ENCODE measurements at places on chromosomes 16 and 17. TPM values are rescaled to one million over a fixed set of nuclear protein-coding genes. Genes with fewer than 3 reads are reported as not detected.

Gene SYCE1L
- total RNA-seq: 17.1 TPM

Gene CCL4L2
- 4.0 TPM for total RNA-seq

Gene HSF5
- 0.47 TPM for total RNA-seq

Gene GP1BA
- total RNA-seq: not detected

DNA sequence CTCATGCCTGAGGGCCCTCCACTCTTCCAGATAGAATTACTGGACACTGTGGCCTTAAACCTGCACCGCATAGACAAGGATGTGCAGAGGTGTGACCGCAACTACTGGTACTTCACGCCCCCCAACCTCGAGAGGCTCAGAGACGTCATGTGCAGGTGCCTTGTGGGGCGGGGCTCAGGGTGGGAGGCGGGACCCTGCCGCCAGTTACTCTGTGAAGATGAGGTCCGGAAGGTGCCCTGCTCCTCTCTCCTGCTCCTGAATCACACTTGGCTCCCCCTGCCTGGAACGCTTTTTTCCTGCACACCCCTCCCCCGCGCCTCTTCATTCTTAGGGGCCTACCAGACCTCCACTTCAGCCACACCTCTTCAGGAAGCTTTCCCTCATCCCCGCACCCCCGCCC, 24.8 kb downstream of the MNT start:
- no peak for DNase-seq

DNA sequence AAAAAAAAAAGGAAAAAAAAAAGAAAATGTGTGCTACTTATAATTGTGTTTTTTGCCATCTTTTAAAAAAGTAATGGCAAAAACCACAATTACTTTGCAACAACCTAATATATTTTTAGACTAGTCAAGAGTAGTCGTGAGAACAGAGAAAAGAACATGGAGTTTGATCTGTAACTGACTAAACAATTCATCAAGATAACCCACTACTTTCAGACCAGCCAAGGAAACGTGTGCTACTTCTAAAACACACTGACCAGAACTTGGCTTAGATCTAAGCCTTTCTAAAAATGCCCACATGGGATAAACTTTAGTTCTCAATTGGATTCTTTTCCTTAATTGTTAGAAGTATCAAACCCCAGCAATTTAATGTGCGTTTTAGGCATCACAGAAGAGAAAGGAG, 616 bp downstream of the PECAM1 start:
- no peak for DNase-seq

DNA sequence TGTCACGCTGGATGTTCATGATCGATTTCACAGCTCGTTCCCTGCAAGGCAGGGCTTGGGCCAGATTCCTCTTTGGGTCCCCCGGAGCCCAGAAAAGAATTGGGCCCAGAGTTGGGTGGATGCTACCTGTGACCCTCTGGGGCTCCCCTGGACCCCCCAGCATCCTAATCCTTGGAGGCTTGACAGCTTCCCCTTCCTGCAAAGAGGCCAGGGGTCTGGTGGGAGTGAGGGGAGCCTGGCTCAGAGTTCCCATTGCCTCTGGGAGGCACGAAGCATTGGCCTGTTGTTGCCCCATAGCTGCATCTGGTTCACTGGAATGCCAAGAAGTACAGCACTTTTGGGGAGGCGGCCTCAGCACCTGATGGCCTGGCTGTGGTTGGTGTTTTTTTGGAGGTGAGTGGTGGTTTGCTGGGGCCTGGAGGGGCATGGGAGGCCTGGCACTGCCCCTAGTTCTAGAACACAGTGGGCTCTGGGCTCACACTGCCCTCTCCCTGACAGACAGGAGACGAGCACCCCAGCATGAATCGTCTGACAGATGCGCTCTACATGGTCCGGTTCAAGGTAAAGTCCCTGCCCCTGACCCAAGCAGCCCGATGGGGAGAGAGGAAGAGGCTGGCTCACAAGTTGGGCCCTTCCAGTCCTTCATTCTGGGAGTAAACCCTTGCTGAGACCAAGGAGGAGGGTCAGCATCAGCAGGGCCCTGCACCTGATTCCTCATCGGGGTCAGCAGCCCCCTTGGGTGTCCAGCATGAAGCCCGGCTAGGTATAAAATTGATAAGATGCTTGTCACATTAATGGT, 7.2 kb downstream of the CA7 start:
- no peak for DNase-seq

- no peak for DNase-seq
These were observed 4.6 kb downstream of the PRSS21 start for GRCh38 chr16:2821487-2822157.

GRCh38 chr16:19432429-19432828, 14.7 kb downstream of the TMC5 start:
- no peak for DNase-seq

- no peak for DNase-seq
These were observed 14.3 kb upstream of the ARL4D start for GRCh38 chr17:43384476-43384862.

- DNase-seq: no peak
These were observed 51.9 kb downstream of the PLCG2 start for GRCh38 chr16:81830845-81831540.

DNA sequence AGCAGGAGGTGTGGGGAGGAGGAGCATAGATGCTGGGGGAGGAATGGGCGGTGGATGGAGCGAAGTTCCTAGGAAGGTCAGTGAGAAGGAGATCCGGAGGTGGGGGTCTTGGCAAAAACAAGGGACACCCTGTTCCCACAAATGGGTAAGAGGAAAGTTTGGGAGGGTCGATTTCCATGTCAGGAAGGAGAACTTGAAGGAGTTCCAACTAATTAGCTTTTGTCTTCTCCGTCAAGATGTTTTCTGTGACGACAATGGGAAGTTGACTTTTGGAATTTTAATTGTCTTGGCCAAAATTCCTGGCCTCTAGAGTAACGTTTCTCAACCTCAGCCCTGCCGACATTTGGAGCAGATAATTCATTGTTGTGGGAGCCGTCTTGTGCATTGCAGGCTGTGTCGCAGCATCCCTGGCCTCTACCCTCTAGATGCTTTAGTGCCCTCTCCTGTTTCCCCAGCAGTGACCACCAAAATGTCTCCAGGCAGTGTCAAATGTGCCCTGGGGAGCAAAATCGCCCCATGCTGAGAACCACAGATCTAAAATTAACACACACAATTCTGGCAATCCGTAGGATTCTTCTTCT, 97.1 kb downstream of the PITPNC1 start:
- no peak for DNase-seq

DNA sequence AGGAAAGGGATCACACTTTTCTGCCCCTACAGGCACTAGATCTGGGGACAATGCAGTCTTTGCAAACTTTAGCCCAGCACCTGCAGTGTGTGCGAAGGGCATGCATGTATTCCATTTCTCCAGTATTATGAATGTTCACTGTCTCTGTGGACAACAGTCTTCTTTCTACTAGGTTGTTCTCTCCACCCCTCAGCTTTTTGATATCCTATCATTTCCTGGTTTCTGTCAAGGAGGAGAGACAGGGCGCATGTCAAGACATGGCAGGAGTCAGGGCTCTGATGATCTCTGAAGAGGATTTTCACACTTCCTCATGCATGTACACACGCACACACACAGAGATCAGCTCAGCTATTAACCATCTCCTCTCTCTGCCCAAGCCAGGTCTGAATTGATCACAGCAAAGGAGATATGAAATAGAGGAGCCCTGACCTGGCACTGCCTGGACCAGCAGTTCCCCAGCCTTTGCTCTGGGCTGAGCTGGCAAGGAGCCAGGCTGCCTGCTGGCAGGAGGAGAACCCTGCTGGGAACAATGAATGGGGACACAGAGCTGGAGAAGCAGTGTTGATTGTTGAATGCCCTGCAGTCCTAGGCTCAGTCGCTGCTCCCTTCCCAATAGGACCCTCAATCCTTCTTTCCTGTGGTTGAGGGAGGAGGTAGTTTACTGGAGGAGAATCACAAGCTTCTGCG, 2.6 kb downstream of the GPR179 start:
- DNase-seq: no peak

DNA sequence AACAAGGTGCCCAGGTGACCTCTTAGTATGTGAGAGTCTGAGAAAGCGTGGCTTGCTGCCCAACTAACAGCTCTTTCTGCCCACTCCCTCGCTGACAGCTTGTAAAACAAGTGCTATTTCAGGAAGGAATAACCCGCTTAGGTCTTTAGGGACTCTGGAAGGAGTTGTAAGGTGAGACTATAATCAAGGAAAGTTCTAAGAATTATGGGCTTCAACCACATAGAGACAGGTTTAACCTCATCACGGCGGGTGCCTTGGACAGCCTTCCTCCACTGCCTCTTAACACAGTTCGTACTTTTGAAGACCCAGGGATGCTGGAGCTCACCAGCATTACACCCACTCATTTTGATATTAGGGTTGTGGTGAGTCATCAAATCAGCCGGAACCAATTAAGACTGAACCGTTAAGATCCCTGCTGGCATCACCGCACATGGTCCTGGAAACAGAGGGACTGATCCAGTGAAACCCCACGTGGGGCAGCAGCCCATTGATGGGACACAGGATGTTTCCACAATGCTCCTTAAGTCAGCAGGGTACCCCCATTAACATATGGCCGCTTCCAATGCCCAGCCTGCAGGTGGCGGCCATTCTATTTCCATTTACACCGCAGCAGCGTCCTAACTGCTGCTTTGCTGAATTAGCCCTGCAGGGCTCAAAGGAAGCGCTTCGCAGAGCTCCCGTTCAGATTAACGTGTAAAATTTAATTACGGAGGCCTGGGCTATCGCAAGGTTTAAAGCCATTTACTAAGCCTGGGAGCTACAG, 176.6 kb upstream of the SDK2 start:
- no peak for DNase-seq

GRCh38 chr16:57507136-57508034, 21.1 kb upstream of the DOK4 start:
- DNase-seq: no peak

GRCh38 chr16:54447576-54448440, 161.2 kb upstream of the IRX3 start:
- no peak for DNase-seq

Measured in activated naive CD8-positive, alpha-beta T cell treated with anti-CD3 and anti-CD28 coated beads, Interleukin-2, amount 10 ng/mL, durations not matched to agents 7 days and 5 days (primary cell).